AG10803 (cell line): ENCODE measurements at places on chromosomes 13 and 19.

- no peak for DNase-seq
Measured at GRCh38 chr13:35483761-35484160, 7.3 kb upstream of the MAB21L1 start.

- DNase-seq = no peak
Measured at GRCh38 chr19:14135355-14135754, 1.0 kb downstream of the ASF1B start.

- DNase-seq = no peak
Measured at GRCh38 chr13:30353471-30354215, 46.3 kb upstream of the KATNAL1 start.

DNA sequence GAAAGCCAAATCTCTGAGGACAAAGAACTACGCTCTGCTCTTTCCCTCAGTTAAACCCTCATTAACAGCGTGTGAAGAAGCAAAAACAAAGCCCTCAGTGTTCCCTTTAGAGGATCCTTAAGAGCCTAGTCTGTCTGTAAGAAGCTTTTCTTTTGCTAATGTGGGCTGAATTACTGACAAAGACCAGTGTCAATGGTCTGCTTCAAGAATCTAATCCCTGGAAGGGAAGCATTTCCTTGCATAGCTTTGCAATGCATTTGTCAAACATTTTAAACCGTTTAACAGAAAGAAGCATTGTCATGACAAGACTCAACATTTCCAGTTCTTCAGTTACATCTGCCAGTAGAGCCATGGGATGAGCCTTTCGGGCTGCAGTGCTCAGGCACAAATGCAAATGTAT, 64.9 kb downstream of the EDNRB start:
- DNase-seq = no peak

DNA sequence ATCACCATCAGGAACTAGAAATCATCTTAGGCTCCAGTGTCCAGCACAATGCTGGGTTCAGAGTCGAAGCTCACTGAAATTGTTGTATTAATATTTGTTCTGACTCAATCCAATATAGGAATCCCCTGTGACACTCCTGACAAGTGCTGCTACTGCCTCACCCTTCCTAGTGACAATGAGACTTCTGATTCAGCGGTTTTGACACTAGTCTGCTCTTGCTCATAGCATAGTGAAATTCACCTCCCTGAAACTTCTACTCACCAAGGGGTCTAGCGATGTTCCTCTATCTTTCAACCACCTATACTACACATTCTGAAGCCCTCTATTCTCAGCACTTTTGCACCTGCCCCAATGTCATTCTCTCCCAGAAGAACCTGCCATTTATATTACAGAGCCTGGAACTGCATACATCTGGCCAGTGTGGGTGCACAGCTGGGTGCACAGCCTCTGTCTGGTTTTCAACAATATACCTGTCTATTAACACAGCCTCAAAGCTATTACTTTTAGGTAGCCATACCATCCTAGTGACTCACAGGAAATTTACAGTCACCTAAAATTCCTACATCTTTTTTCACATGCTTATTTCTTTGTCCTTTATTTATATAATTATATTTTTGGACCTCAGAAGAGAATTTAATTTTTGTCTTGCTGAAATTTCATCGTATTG, 88.3 kb downstream of the DOCK9 start:
- DNase-seq = no peak

DNA sequence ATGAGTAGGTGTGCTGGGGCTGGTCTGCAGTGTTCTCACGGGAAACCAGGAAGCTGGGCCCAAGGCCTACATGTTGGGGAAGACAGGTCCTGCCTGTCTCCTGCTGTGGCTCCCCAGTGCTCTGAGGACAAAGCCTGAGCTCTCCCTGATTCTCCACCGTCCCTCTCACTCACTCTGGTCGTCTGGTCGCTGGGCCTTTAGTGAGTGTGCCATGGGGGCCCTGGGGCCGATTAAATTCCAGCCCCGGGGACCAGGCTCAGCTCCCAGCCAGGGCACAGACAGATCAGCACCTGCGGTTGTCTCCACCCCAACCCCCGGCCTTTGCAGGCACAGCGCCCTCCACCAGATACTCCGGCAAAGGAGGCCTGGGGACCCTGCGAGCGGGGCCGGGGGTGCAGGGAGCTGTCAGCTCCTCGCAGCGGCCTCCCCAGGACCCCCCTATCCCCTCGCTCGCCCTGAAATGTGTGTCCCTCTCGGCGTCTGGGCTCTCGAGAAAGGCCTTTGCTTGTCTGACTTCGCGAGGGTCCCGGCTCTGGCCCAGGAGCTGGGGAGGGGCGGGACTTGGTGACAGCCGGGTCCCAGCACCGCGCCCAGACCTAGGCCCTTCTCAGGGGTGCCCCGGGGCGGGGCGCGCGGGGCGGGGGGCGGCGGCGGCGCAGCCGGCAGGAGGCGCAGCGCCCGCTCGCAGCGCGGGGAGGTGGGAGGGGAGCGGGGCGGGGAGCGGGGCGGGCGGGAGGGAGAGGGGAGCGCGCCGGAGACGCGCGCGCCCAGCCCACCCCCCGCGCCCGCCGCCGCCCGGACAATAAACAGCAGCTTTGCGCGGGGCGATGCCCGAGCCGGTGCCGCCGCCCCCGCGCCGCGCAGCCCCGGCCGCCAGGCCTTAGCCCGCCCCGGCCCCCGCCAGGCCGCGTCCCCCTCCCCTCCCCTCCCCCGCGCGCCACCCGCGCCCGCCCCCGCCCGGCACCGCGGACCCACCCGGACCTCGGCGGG, at the start of gene PALM:
PALM (plus strand) TSS at position 782 of the 990 bp plus-strand sequence. CDS start 212 bp downstream, outside the sequence.
- DNase-seq = no peak

- DNase-seq = no peak
Measured at GRCh38 chr13:108350579-108350978, 81.1 kb downstream of the TNFSF13B start.
